ENCODE measurements at places on chromosomes 3 and 15. TPM values are rescaled to one million over a fixed set of nuclear protein-coding genes. Genes with fewer than 3 reads are reported as not detected.
A peak's percentile ranks its signal among the peaks of the same experiment; 100 is the strongest.

Gene RFC4
- total RNA-seq, result 87.1 TPM

- ATAC-seq, result no peak
Observed at GRCh38 chr15:89801471-89802195, 13.0 kb downstream of the ANPEP start.

GRCh38 chr3:50971487-50971924, 296.8 kb downstream of the DOCK3 start:
- peak; percentile 82 for ATAC-seq

GRCh38 chr3:52455283-52456168, at the start of gene NISCH:
NISCH (plus strand) TSS chr3:52455604; CDS start chr3:52455642, 38 bp downstream.
- peak; percentile 94 for ATAC-seq

DNA sequence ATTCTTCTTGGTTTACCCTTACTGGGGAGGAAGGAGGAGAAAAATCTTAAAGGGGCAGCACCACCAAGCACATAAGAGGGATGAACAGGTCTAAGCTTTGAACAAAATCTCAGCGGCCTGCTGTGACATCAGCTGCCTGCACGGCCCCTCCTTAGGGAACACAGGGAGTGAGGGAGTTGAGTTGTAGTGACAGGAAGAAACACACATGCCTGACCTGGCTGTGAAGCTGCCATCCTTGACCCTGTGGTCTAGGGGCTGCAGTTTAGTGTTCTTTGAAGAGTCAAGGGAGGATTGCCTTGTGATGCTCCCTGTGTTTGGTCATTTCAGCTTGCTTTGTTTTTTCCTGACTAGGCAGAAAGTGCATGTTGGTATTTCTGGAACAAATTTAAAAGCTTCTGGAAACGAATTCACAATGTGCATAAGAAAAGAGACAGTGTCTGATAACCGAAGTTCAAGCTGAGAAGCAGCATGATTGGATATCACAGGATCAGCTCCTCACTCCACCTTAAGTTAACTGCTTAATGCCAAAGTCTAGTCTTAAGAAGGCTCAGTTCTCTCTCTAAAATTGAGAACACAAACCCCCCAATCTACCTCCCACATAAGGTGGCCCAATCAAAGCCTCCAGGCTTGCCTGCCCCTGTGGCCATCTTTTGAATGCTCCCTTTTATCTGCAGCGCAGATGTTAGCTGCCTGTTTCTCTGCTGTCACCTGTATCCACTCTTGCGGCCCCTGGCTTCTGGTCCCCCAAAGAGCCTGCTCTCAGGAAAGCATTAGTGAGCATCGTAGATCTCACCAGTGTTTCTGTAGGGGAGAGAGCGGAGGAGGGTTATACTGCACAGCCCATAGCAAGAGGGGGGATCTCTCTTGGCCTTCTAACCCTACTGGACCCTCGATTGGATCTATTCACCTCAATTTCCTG, 82.2 kb downstream of the SCN11A start:
- ATAC-seq, result no peak

- ATAC-seq, result no peak
Observed at GRCh38 chr15:62821384-62822131, 221.0 kb upstream of the TPM1 start.

- no peak for ATAC-seq
Observed at GRCh38 chr3:81465510-81466200, 295.8 kb downstream of the GBE1 start.

Gene SUCLG2
- 42.5 TPM for total RNA-seq

DNA sequence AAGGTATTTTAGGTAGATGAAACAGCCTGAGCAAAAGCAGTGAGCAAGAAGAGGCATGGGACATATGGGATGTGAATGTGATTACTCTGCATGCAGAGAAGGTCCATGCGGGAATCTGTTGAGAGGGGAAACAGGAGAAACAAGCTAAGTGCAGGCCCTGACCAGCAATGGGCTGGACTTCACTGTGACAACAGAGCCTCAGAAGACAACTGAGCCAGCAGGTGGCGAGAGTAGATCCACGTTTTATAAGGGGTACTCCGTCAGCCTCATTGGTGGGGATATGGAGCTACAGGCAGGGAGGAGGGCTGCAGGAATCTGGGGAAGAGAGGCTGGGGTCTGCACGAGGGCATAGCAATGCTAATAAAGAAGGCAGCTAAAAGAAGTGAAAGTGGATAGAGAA, 405.9 kb upstream of the LMCD1 start:
- no peak for ATAC-seq

Gene ARHGEF26
- total RNA-seq, result 0.17 TPM

- no peak for ATAC-seq
Observed at GRCh38 chr15:43404130-43404529, 33.2 kb downstream of the TUBGCP4 start.

Gene RBP2
- not detected for total RNA-seq

Gene GUCA1C
- total RNA-seq, result not detected

Gene SLC9C1
- not detected for total RNA-seq

Gene GOLGA8T
- total RNA-seq, result not detected
